ENCODE measurements at places on chromosomes 1 and 21.

DNA sequence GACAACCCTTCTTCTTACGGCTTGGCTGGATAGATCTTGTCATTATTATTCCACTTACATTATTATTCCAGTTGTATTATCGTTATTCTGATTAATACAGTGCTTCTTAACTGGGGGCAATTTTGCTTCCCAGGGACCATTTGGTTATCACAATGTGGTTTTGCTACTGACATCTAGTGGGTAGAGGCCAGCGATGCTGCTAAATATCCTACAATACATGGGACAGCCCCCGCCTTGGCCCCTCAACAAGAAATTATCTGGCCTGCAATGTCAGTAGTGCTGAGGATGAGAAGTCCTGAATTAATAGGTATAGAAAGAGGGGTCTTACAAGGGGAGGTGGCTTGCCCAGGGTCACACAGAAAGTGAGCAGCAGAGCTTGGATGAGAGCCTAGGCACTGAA, 105.6 kb downstream of the PTPRU start:
- no peak for DNase-seq

DNA sequence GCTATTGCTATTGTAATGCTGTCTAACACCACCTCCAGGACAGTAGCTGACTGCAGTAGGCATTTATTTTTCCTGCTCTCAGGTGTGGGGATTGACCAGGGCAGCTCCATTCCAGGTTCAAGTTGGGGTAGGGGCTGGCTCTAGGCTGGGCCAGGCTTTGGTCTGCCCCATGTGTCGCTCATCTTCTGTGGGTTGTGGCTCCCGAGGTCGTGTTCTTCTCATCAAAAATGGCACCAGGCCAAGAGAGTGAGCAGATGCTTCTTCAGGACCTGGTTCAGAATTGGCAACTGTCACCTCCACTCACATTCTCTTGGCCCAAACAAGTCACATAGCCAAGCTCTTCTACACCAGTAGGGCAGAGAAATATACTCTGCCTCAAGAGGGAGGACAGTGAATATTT, 133.7 kb downstream of the PTPRU start:
- no peak for DNase-seq

DNA sequence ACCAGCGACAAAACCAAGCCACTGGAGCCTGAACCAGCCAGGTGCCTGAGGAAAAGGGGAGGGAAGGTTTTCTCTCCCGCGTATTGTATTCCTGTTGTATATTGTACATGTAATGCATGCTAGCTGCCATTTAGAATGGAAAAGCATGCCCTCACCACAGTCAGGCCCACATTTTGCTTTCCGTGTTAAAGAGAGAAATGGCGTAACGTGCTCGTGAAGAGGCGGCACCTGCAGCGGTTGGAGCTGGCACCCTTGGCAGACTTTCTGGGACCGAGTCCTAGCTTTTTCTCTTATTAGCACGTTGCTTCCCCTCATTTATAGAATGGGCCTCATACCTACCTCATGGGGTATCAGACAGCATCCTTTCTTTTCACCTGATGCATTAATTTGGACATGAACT, 135.3 kb upstream of the IRF2BP2 start:
- DNase-seq, result no peak

- no peak for DNase-seq
Measured at GRCh38 chr1:169451218-169451824, 24.0 kb upstream of the CCDC181 start.

GRCh38 chr21:25107708-25108107, 499.6 kb downstream of the MRPL39 start:
- peak; percentile 19 for DNase-seq

GRCh38 chr1:38046884-38047602, 450 bp upstream of the POU3F1 start:
- peak; percentile 82 for DNase-seq

- DNase-seq, result no peak
Measured at GRCh38 chr1:216700779-216701178, 22.4 kb downstream of the ESRRG start.
